ENCODE measurements at places on chromosomes 3 and 15. TPM values are rescaled to one million over a fixed set of nuclear protein-coding genes. Genes with fewer than 3 reads are reported as not detected.

The LRRC2 gene
- total RNA-seq, result 4.1 TPM

The POTEB gene
- total RNA-seq, result not detected

The HRH1 gene
- total RNA-seq, result 6.2 TPM

GRCh38 chr3:33196538-33196937 is 22.1 kb downstream of the SUSD5 start:
- H3K36me3 ChIP-seq, result no peaks in the 10 kb centered on the region
- H3K27me3 ChIP-seq, result no peaks in the 10 kb centered on the region
- no peak for DNase-seq
- H3K4me1 ChIP-seq, result no peaks in the 10 kb centered on the region

GRCh38 chr15:71349736-71350526 is 234.7 kb downstream of the THSD4 start:
- no peaks in the 10 kb centered on the region for H3K27me3 ChIP-seq
- peak overlapping the region; percentile 47 for H3K27ac ChIP-seq
- DNase-seq, result peak; percentile 67
- no peaks in the 10 kb centered on the region for H3K36me3 ChIP-seq
- H3K4me3 ChIP-seq, result no peak overlapping the region

Measured in muscle of leg (tissue), 16 donors.